ENCODE measurements at places on chromosomes 3 and 15.

- DNase-seq, result no peak
These were observed 466.4 kb downstream of the DIPK2A start for GRCh38 chr3:144437989-144438388.

- no peak for DNase-seq
These were observed 540.8 kb downstream of the SI start for GRCh38 chr3:164537485-164537884.

DNA sequence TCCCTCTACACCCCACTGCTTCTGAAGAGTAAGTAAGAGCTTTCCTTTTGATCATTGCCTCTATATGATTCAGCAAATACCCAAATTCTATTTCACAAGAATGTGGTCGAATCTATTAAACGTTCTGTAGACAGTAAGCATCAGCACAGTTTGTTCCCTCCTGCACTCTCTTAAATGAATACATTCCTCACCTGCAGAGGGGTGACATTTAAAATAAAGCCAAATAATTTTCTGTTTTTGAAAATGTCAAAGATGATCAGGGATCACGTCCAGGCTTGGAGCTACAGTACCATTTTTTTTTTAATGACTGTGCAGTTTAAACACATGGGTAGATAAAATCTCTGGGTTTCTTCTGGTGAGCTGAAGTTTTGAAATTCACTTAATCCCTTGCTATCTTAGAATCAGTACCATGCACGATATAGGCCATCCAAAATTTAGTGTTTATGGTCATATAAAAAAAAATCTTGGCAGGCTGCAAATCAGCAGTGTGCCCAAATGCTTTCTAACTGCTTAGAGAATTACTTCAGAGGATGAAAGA is 12.8 kb downstream of the PYDC2 start:
- DNase-seq, result no peak

- no peak for DNase-seq
These were observed 17.4 kb downstream of the SH3BP5 start for GRCh38 chr3:15315003-15315402.

DNA sequence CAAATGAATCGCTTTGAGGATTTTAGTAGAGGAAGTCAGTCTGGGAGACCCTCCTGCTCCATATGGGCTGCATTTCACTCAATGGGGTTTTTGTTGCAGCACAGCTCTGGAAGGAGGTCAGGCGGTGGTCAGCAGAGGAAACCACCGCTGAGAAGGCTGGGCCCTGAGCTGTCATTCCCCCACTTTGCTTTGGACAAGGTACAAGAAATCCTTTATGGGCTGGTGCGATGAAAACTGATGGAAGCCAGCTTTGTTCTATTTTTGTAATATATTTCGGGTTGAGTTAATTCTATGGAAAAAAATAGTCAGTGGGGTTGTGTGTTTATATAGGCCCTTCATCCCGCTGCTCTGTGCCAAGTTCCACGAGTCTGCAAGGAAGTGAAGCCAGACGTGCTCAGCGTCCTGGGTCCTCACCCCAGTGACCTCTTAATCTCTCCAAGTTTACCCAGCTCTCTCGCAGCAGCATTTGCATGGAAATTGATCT is 157.1 kb upstream of the TMC3 start:
- peak; percentile 57 for DNase-seq
